ENCODE measurements at places on chromosomes 6 and 20. TPM values are rescaled to one million over a fixed set of nuclear protein-coding genes. Genes with fewer than 3 reads are reported as not detected.

Gene OPN5
- not detected for total RNA-seq

Gene ZC3H12D
- total RNA-seq, result 0.20 TPM

Gene PACSIN1
- 0.05 TPM for total RNA-seq

Gene ZSCAN31
- total RNA-seq, result 2.0 TPM

Gene PCSK2
- not detected for total RNA-seq

Gene KCNB1
- 0.44 TPM for total RNA-seq

Gene XRN2
- total RNA-seq, result 104 TPM

Gene LRRC73
- 1.2 TPM for total RNA-seq

Gene SOBP
- total RNA-seq, result 1.1 TPM

Gene FAM162B
- total RNA-seq, result not detected

Gene SLC22A1
- total RNA-seq, result 2.8 TPM

Gene ULBP1
- 0.97 TPM for total RNA-seq

Gene PSORS1C1
- 3.3 TPM for total RNA-seq

Gene RARS2
- 23.5 TPM for total RNA-seq

Gene LTB
- 0.33 TPM for total RNA-seq

Gene GCM1
- not detected for total RNA-seq

Gene TRIM40
- not detected for total RNA-seq

Gene NELFCD
- total RNA-seq, result 48.9 TPM

Gene KIF25
- not detected for total RNA-seq

Gene ISM1
- 0.42 TPM for total RNA-seq

Gene CCN5
- total RNA-seq, result 24.7 TPM

Gene HTR1E
- total RNA-seq, result not detected

Gene WFDC2
- total RNA-seq, result not detected

Gene CNBD2
- 6.4 TPM for total RNA-seq

Gene STK4
- total RNA-seq, result 13.8 TPM

Gene ABT1
- 14.5 TPM for total RNA-seq

Gene DEFB119
- not detected for total RNA-seq

Gene PDYN
- total RNA-seq, result not detected

Gene SRSF12
- total RNA-seq, result 0.80 TPM

Gene LGSN
- 3.5 TPM for total RNA-seq

Gene LPA
- total RNA-seq, result 0.02 TPM

Gene TNFRSF6B
- total RNA-seq, result 0.85 TPM

Gene CYP24A1
- total RNA-seq, result 292 TPM

Gene DYNLT2
- 0.49 TPM for total RNA-seq

Gene ASF1A
- 11.3 TPM for total RNA-seq

Gene ULBP2
- 3.8 TPM for total RNA-seq

Gene C6orf15
- total RNA-seq, result not detected

Gene CPNE5
- 0.11 TPM for total RNA-seq

Gene OR10C1
- total RNA-seq, result not detected

Gene C4A
- total RNA-seq, result 0.48 TPM

Gene SYTL3
- total RNA-seq, result 0.98 TPM
